ENCODE measurements at places on chromosomes 12 and 14. TPM values are rescaled to one million over a fixed set of nuclear protein-coding genes. Genes with fewer than 3 reads are reported as not detected.

Gene GOLGA5
- total RNA-seq, result 20.3 TPM

Gene ARID2
- 28.2 TPM for total RNA-seq

- no peak for DNase-seq
These were observed 19.8 kb downstream of the PPM1H start for GRCh38 chr12:62915204-62915529.

DNA sequence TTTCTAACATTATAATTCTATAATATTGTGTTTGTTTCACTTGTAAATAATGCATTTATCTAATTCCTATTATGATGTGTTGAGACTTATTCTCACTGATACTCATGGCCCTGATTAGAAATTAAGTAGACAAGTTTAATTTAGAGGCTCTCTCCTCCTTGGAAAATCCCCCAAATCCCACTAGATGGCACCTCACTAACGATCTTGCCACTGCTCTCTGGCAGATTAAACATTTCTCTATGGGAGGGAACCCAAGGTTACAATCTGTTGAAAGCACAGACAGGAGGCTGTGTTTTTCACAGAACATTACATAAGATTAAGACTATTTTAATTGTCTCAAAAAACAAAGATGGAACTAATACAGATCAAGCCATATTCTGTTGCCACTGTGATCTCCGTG lies 318.7 kb downstream of the LRFN5 start:
- DNase-seq, result no peak

DNA sequence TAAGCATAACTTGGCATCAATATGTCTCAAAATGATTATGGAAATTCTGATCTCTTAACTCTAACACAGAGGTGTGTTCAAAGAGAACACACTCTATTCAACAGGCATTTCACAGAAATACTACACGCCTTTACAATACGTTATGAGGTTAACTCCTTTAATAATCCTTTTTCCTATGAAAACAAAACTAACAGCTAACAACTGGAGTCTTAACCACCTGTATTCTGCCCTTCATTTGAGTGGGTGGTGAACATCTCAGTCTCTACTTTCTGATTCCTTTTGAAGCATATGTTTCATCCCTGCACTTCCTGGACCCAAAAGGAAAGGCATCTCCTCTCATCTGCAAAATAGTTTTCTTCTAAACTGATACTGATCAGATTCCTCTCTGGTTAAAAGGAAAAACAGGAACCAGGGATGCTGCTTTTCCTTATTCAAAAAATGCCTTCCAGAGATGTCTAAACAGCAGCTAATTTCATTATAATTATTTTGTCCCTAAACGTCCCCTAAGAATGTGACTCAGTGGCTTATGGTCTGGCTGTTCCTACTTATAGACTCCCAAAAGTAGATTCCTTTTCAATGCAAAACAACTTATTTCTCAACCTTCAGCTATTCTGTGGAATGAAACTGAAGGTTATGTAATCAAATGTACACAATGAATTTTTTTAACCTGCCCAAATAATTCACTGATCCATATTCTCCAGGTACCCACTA lies 24.1 kb downstream of the ITPR2 start:
- no peak for DNase-seq

- DNase-seq, result peak; percentile 24
These were observed 25.9 kb downstream of the SLC11A2 start for GRCh38 chr12:51000245-51000644.

Data from activated CD4-positive, alpha-beta T cell treated with anti-CD3 and anti-CD28 coated beads for 36 hours (primary cell).